ENCODE measurements at places on chromosomes 1 and 21.

GRCh38 chr21:15730484-15731242, 881 bp downstream of the USP25 start:
- no peak for DNase-seq

- no peak for DNase-seq
These were observed 369.4 kb upstream of the AJAP1 start for GRCh38 chr1:4284976-4285375.

DNA sequence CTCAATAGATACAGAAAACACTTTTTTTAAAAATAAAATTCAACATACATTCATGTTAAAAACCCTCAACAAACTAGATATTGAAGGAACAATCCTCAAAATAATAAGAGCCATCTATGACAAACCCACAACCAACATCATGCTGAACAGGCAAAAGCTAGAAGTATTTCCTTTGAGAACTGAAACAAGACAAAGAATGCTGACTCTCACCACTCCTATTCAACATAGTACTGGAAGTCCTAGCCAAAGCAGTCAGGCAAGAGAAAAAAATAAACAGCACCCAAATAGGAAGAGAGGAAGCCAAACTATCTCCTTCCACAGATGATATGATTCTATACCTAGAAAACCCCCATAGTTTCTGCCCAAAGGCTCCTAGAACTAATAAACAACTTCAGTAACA, 46.2 kb upstream of the IVNS1ABP start:
- DNase-seq, result no peak

GRCh38 chr1:204171751-204172178, 5.6 kb upstream of the REN start:
- DNase-seq, result no peak

- DNase-seq, result no peak
These were observed 25.6 kb upstream of the NFIA start for GRCh38 chr1:61056573-61057439.

DNA sequence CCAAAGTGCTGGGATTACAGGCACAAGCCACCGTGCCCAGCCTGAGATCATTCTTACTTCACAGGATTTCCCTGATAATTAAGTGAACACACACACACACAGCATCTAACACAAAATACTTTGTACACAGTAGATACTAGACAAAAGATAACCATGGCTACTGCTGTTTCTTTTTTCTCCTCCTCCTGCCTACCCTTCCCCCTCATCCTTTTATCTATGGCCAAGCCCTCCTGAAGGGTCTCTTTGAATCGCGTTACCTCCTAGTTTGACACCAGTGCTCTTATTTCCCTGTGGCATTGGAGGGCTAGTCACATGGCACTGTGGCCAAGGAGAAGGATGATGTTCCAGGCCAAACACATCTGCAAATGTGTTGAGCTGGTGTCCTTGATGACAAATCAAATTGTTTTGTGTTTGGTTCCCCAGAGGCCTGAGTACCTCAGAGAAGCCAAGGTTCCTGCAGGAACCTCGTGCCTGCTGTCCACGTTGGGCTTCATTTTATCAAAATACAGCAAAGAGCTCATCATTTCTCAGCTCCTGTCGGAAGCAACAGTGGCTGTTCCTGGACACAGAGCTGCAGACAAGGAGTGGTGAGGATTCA, 20.6 kb downstream of the NDUFS5 start:
- no peak for DNase-seq
